ENCODE measurements at places on chromosomes 1 and 21.

DNA sequence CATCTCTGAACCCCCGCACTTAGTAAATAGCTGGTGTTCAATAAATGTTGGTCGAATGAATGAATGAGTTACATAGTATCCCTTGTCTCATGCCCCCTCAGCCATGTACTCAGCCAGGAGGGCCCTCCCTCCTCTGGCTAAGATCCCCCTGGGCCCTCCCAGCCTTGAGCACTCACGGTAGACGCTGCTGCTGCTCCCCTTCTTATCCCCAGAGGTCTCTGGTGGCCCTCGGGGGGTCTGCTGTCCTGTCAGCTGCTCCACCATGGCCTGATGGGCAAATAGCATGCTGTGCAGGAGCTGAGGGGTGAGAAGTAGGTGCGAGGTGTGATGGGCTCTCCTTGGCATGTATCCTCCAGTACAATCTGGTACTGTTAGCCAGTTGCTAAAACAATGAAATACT, 1.9 kb downstream of the ETV3L start:
- no peak for DNase-seq

- DNase-seq: no peak
Observed at GRCh38 chr21:17539323-17539722, 26.5 kb downstream of the CXADR start.

- no peak for DNase-seq
Observed at GRCh38 chr1:37174341-37174740, 140.0 kb upstream of the GRIK3 start.

DNA sequence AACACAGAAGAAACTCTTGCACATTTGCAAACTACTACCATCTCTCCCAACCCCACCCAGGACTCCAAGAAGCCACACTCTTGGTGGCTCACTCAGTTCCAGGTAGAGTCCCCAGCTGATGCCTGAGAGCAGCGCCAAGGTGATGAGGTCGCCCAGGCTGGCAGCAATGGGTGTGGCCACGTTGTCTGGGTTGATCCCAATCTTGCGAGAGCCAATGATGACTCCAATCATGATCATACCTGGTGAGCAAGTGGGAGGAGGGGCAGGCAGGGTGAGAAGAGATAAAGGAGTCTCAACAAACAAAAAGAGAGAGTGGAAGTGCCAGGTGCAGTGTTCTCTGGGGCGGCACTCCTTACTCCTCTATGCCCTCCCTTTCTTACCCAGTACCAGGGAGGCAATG, 14.4 kb downstream of the SLC41A1 start:
- DNase-seq: no peak

GRCh38 chr1:98364544-98364943, 297.0 kb upstream of the SNX7 start:
- no peak for DNase-seq

DNA sequence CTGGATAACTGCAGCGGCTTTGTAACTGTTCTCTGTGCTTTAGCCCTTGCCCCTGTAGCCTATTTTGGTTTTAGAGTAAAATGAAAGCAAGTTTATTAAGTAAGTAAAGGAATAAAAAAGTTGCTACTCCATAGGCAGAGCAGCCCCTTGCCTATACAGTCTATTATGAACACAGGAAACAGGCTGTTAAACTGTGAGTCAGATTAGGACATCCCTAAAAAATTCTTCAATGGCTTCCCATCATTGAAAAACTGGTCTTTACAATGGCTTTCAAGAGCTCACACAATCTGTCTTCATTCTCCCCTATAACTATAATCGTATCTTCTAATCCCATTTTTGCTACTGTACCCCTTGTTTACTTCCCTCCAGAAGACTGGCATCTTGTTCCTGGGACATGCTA, 43.0 kb downstream of the ATG4C start:
- no peak for DNase-seq

DNA sequence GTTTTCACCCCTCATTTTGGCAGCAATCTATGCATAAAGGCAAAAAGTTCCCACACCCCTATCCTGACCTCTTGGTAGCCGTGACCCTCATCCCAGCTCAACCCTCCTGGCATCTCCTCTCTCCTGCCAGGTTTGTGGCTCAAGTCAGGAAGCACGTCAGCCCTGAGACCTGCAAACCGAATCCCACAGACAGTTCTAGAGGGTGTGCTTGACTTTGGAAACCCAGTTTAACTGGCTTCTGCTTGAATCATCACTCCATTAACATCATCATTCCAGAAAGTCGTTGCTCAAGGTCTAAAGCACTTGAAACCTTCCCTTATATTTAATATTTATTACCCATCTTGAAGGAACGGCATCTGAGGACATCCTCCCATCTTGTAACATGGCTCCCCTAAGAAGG, 133.4 kb upstream of the ERG start:
- DNase-seq: no peak

- DNase-seq: no peak
Observed at GRCh38 chr21:25898671-25899070, 163.9 kb downstream of the GABPA start.
